ENCODE measurements at places on chromosomes 12 and 14.

DNA sequence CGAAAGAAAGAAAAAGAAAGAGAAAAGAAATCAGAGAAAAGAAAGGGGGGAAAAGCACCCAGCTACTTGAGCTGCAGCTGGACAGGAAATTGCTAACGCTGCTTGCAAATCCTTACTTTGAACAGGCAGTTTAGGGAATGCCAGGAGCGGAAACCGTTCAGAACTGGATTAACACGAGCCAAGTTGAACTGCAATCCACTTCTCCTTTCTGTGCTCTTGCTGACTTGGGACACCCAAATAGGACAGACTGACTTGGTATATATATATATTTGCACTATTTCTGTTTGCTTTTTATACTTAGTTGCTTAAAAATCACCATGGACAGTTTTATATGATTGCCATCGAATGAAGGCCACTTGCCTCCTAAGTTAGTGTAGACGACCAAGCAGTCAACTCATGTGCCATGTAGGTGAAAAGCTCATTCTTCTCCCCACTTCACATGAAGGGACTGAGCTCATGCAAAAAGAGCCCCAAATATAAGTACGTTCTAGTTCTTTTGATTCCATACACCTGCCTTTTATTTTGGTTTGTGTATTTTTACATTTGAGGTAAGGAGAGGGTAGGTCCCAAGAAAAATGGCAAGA, 5.5 kb downstream of the DUSP6 start:
- no peak for DNase-seq

- DNase-seq: no peak
Observed at GRCh38 chr12:39723831-39724230, 104.2 kb upstream of the ABCD2 start.

DNA sequence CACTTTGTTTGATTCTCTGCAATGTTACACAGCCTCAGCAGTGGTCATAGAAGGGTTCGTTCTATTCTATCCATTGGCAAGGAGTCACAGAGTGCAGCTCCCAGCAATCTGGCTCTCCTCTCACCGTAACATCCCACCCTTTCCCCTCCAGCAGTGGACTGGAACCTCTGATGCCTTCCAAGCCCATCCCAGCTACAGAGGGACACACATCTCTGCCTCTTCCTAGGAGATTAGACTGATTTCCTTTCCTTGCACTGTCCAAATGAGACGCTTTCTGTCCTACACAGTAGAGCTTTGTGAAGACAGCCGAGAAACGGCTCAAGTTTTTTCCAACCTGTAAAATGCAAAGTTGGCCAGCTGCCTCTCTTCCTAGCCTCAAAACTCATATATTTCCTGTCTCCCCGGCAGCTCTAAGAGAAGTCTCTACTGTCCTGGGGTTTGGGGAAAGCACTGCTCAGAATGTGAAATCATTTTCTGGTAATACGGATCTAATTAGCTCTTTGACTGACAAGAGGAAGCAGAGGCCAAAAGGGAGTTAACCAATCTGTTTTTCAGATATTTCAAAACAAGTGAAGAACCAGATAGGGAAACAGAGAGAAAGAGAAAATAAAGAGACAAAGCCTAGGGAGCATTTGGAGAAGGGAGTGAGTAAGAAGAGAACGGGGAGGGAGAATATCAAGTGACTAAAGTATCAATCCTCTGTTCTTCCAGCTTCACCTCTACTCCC, 516 bp downstream of the NINJ2 start:
- DNase-seq: no peak

- DNase-seq: no peak
Observed at GRCh38 chr14:76518366-76518765, 142.4 kb downstream of the ESRRB start.

- no peak for DNase-seq
Observed at GRCh38 chr12:30243426-30243825, 452.2 kb downstream of the IPO8 start.
